ENCODE measurements at places on chromosomes 11 and 22.

DNA sequence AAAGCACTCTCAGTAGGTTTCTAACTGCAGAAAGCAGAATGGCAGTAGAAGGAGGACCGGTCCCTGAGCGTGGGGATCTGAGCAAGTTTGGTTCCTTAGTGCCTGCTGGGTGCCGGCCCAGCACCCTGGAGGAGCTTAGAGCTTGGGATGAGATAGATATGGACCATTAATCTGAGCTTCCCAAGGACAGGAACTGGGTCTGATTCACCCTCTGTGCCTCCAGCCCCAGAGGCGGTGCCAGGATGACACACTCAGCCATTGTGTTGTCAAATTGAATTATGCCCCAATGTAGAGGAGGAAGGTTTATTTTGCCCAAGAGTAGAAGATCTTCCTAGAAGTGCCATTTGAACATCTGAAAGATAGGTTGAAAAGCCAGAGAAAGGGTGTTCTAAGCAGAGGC is 4.3 kb downstream of the ZC3H7B start:
- no peak for DNase-seq

DNA sequence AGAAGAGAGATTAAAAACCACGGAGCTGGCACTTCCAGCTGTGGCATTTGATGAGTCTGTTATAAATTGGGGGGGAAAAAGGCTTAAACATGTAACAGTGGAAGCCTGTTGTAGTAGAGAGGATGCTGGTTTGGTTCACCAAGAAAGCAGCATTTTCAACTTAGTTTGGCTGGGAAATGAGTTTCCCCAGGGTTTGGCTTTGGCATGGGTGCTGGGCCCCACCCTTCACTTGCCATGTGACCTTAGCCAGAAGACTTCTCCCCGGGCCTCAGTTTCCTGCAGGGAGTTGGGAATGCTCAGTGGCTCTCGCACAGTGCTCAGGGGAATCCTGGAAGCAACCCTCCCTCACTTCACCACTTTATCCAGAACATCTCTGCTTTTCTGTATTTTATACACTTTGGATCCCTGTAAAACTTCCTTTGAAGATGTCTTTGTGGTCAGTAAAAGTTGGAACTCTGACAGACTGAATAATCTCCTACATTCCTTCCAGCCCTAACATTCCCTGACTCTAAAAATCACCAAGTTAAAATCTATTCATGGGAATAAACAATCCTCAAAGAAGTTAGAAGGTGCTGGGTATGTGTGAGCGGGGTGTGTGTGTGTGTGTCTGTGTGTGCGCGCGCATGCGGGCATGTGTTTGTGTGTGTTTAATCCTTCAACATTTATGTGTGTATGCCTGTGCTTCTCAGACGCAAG is 166.0 kb downstream of the TENM4 start:
- no peak for DNase-seq

GRCh38 chr11:111347723-111348115 is 31.4 kb downstream of the POU2AF1 start:
- no peak for DNase-seq

DNA sequence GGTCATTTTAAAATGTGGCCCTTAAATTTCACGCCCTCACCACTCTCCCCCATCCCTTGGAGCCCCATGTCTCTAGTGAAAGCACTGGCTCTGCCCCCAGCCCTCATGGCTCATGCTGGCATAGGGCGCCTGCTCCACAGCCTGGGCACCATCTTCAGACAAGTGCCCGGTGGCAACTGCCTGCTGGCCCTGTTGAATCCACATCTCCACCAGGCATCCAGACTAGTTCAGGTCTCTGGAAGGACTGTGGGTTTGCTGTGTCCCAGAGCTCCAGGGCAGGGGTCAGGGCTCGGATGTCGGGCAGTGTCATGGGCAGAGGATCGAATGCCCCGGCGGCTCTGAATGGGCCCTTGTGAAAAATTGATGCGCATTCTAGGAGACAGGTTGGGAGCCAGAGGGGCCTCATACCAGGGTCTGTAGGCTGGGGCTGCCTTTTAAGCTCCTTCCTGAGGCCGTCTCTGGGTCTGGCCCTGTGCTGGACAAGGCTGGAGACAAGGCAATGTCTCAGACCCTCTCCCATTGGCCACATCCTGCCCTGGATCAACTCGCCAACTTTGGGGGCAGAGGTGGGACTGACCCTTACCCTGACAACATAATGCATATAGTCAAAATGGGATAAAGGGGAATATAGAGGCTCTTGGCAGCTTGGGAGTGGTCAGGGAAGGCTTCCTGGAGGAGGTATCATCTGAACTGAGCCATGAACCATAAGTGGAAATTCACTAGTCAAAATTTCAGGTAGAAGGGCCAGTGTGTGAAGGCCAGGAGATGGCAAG is 1.2 kb downstream of the MYO7A start:
- DNase-seq, result no peak

DNA sequence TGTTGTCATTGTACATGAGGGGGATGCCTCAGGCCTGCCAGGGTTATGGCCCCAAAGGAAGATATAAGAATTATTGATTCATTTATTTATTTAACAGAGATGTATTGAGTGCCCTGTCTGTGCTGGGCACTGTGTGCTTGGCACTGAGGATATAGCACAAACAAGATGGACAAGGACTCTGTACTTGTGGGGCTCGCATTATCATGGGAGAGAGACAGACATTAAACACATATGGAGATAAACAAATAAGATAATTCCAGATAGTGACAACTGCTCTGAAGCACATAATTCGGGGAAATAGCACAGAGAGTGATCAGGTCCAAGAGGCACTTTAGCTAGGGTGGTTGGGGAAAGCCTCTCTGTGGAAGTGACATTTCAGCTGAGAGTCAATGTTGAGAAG is 119.8 kb upstream of the ARHGAP20 start:
- DNase-seq, result no peak

- no peak for DNase-seq
These were observed 31.4 kb downstream of the FEZ1 start for GRCh38 chr11:125464666-125465065.

DNA sequence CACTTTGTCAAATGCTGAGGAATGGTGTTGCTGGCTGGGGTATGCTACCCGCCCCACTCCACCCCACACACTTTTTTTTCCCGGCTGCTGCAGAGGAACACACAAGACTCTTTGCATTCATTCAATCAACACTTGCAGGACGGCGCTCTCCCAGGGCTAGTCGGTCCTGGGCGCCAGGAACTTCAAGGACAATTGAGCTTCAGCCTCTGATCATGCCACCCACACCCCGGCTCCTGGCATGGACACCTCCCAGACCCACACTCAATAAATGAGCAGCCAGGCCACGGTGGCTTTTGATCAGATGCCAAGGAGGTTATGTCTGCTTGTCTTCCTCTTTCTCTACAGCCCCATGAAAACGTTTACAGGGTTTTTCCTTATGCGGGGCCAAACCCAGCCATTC is 19.8 kb downstream of the TPST2 start:
- DNase-seq, result no peak

- no peak for DNase-seq
These were observed 9.3 kb downstream of the CD82 start for GRCh38 chr11:44574610-44575287.

DNA sequence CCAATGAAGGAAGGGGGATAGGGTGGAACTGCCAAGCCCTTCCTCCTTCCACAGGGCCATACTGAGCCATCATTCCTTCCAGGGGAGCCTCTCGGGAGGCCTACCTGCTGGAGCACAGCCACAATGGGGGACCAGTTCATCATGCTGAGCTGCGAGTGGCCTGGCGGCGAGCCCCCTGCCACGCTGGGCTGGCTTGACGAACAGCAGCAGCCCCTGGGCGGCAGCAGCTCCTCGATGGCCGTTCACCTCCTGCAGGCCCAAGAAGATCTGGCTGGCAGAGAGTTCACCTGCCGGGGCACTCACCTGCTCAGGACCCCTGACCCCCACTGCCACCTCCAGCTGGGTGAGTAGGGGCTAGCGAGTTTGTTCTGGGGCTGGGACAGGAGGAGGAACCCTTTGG is 5.9 kb downstream of the VSIG10L2 start:
- no peak for DNase-seq

- DNase-seq, result no peak
These were observed 5.6 kb downstream of the ARHGEF17 start for GRCh38 chr11:73313652-73314051.

DNA sequence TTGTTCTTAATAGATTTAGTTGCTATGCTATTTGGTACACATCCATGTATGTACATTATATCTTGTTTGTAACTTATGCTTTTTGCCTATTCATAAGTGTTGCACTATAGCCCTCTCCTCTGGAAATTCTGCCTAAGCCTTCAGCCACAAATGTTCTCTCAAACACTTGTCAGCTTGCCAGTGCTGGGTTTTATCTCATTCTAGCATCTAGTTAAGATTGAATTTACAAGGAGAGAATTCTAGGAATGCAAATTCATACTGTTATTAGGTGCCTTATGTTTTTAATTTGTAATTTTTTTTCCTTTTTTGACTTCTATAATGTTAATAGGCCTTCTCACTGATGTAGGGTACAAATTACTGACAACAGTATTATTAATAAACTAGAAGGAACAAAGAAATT is 14.6 kb upstream of the CTSC start:
- DNase-seq, result no peak

- DNase-seq, result no peak
These were observed 97.1 kb upstream of the SYT13 start for GRCh38 chr11:45383224-45383623.

DNA sequence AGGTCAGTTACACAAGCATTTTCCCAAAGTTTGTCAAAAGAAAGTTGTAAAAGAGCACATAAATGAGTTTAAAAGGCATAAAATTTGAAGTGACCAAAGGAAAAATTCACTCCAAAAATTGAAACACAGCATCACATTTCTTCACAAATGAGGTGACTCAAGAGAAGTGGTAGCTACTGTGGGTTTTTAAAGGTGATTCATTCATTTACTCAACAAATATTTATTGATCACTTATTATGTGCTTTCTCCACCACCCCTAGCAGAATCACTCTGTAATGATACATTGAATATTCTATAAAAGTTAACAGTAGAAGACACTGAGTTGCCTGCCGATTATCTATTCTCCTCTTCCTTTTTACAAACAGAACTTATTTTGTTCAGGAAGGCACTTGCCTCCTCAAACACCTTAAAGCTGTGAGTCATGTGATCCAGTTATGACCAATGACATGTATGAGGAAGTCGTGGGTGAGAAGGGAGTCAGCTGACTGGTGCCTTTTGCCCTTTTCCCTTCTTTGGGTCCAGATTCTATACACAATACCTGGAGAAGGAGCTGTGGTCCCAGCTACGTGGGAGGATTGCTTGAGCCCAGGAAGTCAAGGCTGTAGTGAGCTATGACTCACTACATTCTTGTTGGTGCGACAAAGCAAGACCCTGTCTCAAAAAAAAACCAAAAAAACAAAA is 67.7 kb upstream of the CLNS1A start:
- no peak for DNase-seq

- no peak for DNase-seq
These were observed 18.1 kb downstream of the SMARCB1 start for GRCh38 chr22:23804781-23805291.

GRCh38 chr11:12270215-12270797 is 107.1 kb upstream of the PARVA start:
- no peak for DNase-seq

DNA sequence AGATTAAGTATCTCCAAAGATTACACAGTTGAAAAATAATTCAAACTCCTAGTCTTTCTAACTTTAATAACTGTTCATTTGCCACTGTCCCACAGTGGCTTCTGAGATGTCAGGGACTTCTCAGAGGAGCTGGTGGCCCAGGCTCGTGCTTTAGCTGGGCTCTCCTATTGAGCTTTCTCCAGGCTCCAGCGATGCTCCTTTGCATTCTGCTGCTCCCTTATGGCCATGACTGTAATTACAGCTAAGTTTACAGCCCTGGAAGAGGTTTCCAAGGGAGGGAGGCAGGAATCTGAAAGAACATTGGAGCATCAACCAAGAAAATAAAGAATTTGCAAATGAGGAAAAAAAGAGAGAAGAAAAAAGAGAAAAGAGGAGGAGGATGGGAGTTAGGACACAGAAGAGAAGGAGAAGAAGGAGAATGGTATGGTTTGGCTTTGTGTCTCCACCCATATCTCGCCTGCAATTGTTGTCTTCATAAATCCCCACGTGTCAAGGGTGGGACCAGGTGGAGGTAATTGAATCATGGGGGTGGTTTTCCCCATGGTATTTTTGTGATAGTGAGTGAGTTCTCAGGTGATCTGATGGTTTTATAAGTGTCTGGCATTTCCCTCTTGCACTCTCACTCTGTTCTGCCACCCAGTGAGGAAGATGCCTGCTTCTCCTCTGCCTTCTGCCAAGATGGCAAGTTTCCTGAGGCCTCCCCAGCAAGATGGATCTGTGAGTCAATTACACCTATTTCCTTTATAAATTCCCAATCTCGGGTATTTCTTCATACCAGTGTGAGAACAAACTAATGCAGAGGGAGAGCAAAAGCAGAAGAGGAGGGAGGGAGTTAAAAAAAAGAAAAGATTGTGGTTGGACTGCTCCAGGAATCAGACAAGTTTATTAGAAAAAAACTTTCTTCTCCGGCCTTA is 857.0 kb downstream of the KCNA4 start:
- DNase-seq, result no peak

GRCh38 chr11:15641271-15642045 is 526.7 kb downstream of the INSC start:
- no peak for DNase-seq

- no peak for DNase-seq
These were observed 98.7 kb downstream of the MORC2 start for GRCh38 chr22:30869667-30870395.

GRCh38 chr11:72702096-72702495 is 27.9 kb upstream of the PDE2A start:
- DNase-seq, result no peak

DNA sequence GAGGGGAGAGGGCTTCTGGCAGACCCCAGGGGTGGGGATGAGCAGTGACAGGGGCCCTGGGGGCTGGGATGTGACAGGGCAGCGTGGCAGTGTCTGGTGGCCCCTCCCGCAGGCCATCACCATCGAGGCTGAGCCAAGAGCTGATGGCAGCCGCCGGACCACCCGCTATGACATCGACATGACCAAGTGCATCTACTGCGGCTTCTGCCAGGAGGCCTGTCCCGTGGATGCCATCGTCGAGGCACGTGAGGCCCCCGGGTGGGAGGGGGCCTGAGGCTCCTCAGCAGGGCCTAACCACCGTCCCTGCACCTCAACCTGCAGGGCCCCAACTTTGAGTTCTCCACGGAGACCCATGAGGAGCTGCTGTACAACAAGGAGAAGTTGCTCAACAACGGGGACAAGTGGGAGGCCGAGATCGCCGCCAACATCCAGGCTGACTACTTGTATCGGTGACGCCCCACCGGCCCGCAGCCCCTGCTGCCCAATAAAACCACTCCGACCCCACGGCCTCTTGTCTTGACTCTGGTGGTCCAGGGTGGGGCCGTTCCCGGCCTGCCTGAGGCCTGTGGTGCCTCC is 2.6 kb upstream of the TCIRG1 start:
- no peak for DNase-seq

DNA sequence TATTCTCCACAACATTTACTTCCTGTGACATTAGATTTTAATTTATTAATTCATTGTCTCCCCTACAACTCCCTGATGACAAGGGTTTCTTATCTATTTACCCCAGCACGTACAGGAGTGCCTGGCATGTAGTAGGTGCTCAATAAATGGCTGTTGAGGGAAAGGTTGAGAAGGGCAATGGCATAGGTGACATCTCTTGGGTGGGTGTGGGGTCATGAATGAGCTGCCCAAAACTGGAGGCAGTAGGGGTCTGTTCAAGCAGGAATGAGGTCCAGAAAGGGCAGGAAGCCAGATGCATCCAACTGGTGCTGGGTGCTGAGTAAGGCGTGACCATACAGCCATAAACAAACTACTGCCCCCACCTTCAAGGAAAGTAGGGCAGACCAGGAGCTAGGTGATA is 2.8 kb downstream of the VWCE start:
- DNase-seq, result no peak
